Naive thymus-derived CD4-positive, alpha-beta T cell (primary cell): ENCODE measurements at places on chromosomes 12 and 14. TPM values are rescaled to one million over a fixed set of nuclear protein-coding genes. Genes with fewer than 3 reads are reported as not detected.

DNA sequence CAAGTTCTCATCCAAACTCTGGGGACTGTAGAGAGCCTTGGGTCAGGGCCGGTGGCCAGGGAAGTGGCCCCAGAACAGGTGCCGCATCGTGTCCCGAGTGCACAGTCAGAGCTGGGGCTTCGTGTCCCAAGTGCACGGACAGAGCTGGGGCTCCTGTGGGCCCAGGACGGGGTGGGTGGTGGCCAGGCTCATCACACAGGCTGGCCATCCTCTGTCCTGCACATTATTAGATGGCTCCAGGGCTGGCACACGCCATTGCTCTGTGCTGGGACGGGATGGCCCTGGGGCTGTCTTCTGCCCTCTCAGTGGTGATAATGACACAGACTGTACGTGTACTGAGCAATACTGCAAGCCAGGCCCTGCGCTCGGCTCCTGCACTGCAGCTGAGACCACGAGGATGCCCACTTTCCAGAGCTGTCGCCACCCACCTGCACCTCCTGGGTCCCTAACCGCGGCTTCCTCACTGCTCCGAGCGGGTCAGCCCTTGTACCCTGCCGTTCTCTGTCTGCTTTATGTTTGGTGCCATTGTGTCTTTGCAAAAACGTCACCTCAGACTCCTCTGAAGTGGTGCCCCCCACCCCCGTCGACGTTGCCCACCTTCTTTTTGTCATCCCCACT is 1.9 kb downstream of the FBRSL1 start:
- no peak for DNase-seq
- H3K27ac ChIP-seq = peak overlapping the region; percentile 76
- peak overlapping the region; percentile 77 for H3K4me3 ChIP-seq
- peaks cover 62% of the 10 kb centered on the region for H3K4me1 ChIP-seq
- no peaks in the 10 kb centered on the region for H3K36me3 ChIP-seq

DNA sequence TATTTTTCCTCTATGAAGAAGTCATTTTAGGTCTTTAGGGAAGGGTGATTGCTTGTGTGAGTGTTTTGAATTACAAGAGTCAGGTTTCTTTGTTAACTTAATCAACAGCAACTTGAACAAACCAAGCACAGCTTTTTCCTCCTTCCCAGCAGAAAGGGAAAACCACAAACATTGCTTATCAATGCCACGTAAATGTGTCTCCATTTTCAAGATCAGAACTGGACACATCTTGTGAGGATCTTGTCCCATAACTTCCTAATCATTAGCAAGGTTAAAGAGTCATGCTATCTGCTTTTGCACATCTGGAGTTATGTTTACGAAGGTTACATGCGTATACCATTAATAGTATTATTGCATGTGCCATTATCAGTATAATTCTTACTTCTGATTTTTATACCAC is 248.0 kb upstream of the FLRT2 start:
- H3K36me3 ChIP-seq = no peaks in the 10 kb centered on the region
- no peaks in the 10 kb centered on the region for H3K4me1 ChIP-seq
- DNase-seq = no peak
- no peak overlapping the region for H3K27ac ChIP-seq
- H3K27me3 ChIP-seq = no peaks in the 10 kb centered on the region
- no peak overlapping the region for H3K4me3 ChIP-seq

GRCh38 chr12:22130671-22131070 is 84.7 kb downstream of the CMAS start:
- H3K27ac ChIP-seq = no peak overlapping the region
- no peaks in the 10 kb centered on the region for H3K36me3 ChIP-seq
- H3K4me1 ChIP-seq = peaks cover 6% of the 10 kb centered on the region
- no peaks in the 10 kb centered on the region for H3K27me3 ChIP-seq

DNA sequence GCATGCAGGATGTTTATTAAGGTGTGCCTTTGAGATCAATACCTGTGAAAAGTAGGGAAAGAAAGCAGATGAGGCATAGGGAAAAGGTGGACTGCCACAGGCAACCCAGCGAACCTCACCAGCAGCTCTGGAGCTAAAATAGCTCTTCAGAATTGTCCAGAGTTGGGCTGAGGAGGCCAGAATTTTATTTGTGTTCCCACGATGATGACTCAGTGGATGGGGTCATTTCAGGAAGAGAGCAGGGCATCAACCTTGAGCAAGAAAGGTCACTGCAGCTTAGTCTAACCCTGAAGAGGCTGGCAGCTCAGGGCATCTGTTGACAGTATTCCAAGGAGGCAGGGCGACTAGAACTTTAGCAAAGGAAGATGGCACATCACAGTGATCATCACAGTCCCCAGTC is 696.1 kb downstream of the DIO2 start:
- no peak overlapping the region for H3K4me3 ChIP-seq
- no peak for DNase-seq
- H3K36me3 ChIP-seq = no peaks in the 10 kb centered on the region
- H3K4me1 ChIP-seq = no peaks in the 10 kb centered on the region
- H3K27me3 ChIP-seq = no peaks in the 10 kb centered on the region

GRCh38 chr12:51127050-51127729 is 43.8 kb upstream of the CSRNP2 start:
- H3K36me3 ChIP-seq = no peaks in the 10 kb centered on the region
- no peaks in the 10 kb centered on the region for H3K27me3 ChIP-seq
- no peaks in the 10 kb centered on the region for H3K4me1 ChIP-seq
- H3K27ac ChIP-seq = no peak overlapping the region
- DNase-seq = no peak

DNA sequence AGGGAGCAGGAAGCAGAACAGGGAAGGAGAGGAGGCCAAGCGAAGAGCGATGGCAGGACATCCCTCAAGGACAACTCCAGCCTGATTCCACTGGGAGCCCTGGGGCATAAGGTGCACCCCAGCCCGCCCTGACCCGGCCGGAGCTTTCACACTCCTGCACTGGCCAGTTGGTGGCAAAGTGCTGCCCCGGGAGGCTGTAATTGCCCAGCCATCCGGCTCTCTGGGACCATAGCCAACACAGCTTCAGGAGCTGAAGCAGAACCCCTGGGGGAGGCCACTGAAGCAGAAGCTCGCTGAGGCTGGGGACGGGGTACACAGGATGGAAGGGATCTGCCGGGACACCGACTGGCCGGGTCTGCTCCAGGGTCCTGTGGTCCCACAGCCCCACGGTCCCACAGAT is 41.9 kb upstream of the BEGAIN start:
- no peak for DNase-seq
- H3K36me3 ChIP-seq = no peaks in the 10 kb centered on the region
- no peaks in the 10 kb centered on the region for H3K4me1 ChIP-seq

DNA sequence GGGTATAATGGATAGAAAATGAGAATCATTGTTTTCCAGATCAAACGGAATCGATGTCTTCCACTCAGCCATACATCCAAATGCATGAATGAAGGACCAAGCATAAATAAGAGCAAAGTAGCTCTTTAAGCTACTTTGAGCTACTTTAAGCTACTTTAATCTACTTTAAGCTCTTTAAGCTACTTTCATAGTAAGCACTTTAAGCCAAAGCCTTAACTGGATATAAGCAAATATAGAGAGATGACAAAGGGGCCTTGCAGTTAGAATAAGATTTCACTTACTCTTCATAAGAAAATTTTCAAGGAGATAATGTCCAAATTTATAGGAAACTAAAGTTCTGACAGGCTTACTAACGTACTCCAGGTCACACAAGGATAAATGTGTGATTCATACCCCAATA is 355.6 kb upstream of the KITLG start:
- no peak for DNase-seq
- H3K27ac ChIP-seq = no peak overlapping the region
- no peaks in the 10 kb centered on the region for H3K27me3 ChIP-seq
- no peaks in the 10 kb centered on the region for H3K36me3 ChIP-seq

DNA sequence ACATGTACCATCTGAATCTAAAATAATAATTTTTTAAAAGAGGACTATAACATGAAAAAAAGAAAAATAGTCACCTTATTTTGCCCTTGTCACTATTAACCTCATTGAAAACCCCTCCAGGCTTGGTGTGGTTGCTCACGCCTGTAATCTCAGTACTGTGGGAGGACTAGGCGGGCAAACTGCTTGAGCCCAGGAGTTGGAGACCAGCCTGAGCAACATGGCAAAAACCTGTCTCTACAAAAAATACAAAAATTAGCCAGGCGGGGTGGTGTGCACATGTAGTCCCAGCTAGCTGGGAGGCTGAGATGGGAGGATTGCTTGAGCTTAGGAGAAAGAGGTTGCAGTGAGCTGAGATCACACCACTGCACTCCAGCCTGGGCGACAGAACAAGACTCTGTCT is 126.3 kb upstream of the KRAS start:
- H3K4me3 ChIP-seq = no peak overlapping the region
- peak overlapping the region; percentile 80 for H3K27ac ChIP-seq
- no peaks in the 10 kb centered on the region for H3K27me3 ChIP-seq
- no peak for DNase-seq
- no peaks in the 10 kb centered on the region for H3K36me3 ChIP-seq
- peaks cover 9% of the 10 kb centered on the region for H3K4me1 ChIP-seq

DNA sequence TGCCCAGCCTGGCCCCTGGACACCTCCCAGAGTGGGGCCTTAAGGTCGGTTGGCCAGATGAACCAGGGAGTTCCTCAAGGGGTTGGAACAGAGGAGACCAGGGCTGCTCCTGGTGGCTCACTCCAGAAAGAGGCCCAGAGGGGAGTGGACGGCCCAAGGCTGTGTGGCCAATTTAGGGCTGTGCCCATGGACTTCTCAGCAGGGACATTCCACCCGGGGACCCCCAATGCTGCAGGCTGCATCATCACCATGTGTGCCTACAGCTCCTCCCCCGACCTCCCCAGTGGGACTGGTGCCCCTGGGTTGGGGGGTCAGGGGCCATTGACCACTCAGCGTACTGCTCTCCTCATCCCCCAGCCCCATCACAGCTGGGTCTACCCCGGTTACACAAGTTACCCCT is 17.6 kb upstream of the CYP46A1 start:
- no peaks in the 10 kb centered on the region for H3K4me1 ChIP-seq
- H3K27ac ChIP-seq = no peak overlapping the region
- H3K27me3 ChIP-seq = no peaks in the 10 kb centered on the region
- H3K36me3 ChIP-seq = no peaks in the 10 kb centered on the region

DNA sequence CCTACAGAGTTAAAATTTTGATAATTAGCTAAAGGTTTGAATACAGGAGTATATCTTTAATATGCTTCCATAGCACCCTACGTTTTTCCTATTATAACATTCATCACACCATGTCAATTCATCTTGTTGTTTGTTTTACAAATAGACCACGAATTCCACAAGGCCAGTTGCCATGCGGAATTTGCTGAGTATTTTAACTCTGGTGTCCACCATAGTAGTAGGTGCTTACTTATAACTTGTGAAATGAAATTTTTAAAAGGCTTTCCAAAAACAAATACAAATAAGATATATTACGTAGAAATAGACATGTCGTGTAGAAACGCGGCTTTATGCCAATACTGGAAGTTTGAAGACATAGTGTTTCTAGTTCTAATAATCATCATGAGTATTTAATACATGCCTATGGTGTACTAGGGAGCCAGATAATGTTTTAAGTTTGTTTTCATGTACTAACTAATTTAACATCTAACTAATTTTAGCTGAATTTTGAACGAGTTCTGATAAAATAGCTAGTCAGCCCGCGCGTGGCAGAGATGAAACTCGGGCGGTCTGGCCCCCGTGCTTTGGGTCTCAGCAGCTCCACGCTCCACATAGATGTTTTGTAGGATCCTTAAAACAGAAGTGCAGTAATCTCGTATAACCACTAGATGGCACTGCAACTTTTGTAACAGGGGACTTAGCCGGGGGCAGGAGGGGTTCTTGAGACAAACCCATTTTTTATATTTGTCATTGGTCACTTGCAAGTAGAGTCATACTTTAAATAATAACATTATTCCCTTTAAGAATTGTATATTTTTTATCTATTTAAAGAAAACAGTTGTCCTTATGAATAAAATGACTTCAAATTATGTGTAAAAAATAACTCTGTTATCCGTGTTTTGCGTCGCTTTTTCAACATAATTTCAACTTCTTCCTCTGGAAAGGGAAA is 10.2 kb downstream of the CD69 start:
- peak; percentile 69 for DNase-seq
- peaks cover 26% of the 10 kb centered on the region for H3K4me1 ChIP-seq
- no peaks in the 10 kb centered on the region for H3K27me3 ChIP-seq
- H3K4me3 ChIP-seq = no peak overlapping the region
- peaks cover 6% of the 10 kb centered on the region for H3K36me3 ChIP-seq
- H3K27ac ChIP-seq = peak overlapping the region; percentile 67

- no peaks in the 10 kb centered on the region for H3K27me3 ChIP-seq
- no peak for DNase-seq
- no peak overlapping the region for H3K27ac ChIP-seq
- no peaks in the 10 kb centered on the region for H3K4me1 ChIP-seq
These were observed 92.6 kb downstream of the EMP1 start for GRCh38 chr12:13288937-13289652.

- H3K4me1 ChIP-seq = no peaks in the 10 kb centered on the region
- no peak overlapping the region for H3K4me3 ChIP-seq
- no peak for DNase-seq
These were observed 181.6 kb upstream of the GZMB start for GRCh38 chr14:24815543-24815942.

The AVPR1A gene
- not detected for total RNA-seq

The HDAC7 gene
- 188 and 190 TPM in 2 replicates for total RNA-seq

The KCNA5 gene
- total RNA-seq = not detected

The C12orf56 gene
- not detected for total RNA-seq

The NAB2 gene
- 18.5 TPM for total RNA-seq

The CLEC14A gene
- total RNA-seq = not detected in 2 replicates

The ARG2 gene
- 5.1 TPM for total RNA-seq

The TAS2R10 gene
- total RNA-seq = 1.2 TPM

The MOK gene
- total RNA-seq = 1.4 TPM

The PIWIL1 gene
- not detected for total RNA-seq

The METTL17 gene
- total RNA-seq = 129 TPM
